ENCODE measurements at places on chromosomes 6 and 20.

- no peak for DNase-seq
These were observed 13.5 kb downstream of the ZSCAN23 start for GRCh38 chr6:28429781-28430180.

GRCh38 chr6:21594416-21595281 is 1.1 kb downstream of the SOX4 start:
- peak; percentile 8 for DNase-seq

- DNase-seq, result no peak
These were observed 53.7 kb downstream of the E2F3 start for GRCh38 chr6:20455251-20455940.

GRCh38 chr6:137155830-137156229 is 17.6 kb downstream of the IL22RA2 start:
- peak; percentile 56 for DNase-seq

- no peak for DNase-seq
These were observed 51.8 kb upstream of the FRMD1 start for GRCh38 chr6:168130697-168131371.

DNA sequence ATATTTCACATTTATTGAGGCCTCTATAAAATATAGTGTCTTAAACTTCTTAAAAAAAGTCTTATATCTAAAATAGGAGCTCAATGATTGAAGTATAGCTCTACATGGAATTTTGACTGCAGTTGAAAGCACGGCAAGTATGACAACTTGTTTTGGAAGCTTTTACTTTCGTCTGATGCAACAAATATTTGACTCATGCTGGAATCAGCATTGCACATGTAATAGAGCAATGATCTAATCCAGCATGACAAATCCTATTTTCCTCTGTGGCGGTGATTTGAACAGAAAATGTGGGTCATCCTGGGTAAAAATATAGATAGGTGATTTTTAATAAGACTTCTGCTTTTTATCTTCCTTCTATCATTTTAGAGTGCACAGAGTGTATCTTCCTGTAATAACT is 111.6 kb downstream of the TINAG start:
- no peak for DNase-seq

DNA sequence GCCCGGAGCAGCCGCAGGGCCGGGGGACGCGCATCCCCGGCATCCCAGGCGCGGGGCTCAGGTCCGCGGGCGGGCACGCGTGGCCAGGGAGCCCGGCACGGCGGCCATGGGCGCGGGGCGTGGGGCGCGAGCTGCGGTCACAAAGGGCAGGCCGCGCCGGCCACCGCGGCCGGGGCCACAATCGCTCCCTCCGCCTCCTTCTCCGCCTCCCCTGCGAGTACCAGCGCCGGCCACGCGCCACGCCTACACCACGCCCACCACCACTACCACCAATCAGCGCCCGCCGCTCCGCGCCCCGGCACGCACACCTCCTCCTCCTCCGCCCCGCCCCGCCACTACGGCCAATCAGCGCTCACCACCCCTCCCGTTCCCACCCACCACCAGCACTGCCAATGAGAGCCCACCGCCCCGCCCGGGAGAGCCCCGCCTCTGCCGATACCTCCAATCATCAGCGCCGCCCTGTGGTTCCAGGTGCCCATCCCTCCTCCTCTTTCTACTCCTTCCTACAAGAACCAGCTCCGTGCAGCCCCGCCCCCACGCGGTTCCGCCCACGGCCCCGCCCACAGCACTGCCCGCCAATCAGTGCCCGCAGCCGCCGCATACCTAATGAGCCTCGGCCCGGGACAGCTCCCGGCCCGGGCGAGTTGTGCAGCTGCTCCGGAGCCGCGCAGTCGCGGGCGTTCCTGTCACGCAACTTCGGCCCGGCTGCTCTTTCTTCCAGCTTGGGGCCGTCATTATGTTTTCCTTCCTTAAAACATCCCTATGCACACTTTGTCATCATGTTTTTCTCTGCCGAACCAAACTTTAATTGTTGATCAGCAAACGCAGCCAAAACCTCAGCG is at the start of gene RPS6KA2:
RPS6KA2 (minus strand) TSS at position 219 of the 842 bp plus-strand sequence. CDS start 232 bp downstream, outside the sequence.
- peak; percentile 100 for DNase-seq

- DNase-seq, result peak; percentile 27
These were observed 334.9 kb upstream of the JARID2 start for GRCh38 chr6:14910692-14911547.

GRCh38 chr6:41072836-41073202 is at the start of gene NFYA:
NFYA (plus strand) TSS chr6:41072974; CDS start chr6:41079090, 6,116 bp downstream.
- no peak for DNase-seq

DNA sequence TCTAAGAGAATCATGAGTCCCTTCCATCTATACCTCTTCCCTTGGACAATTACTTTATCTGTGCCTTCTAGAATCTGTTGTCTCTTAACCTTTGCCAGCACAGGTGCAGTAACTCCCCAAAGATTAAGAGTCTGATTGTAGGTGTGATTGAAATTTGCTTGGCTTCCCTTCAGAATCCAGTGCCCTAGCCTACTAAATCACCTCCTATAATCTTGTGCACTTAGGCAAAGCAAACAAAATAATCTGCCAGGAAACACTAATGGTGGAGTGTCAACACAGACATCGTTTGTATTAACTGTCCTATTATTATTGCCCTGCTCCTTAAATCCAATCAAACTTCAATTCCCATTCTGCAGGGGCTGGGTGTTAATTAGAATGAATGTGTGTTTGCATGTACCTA is 28.0 kb downstream of the ID4 start:
- DNase-seq, result no peak

- no peak for DNase-seq
These were observed 1.2 kb downstream of the SNTA1 start for GRCh38 chr20:33442136-33443005.

DNA sequence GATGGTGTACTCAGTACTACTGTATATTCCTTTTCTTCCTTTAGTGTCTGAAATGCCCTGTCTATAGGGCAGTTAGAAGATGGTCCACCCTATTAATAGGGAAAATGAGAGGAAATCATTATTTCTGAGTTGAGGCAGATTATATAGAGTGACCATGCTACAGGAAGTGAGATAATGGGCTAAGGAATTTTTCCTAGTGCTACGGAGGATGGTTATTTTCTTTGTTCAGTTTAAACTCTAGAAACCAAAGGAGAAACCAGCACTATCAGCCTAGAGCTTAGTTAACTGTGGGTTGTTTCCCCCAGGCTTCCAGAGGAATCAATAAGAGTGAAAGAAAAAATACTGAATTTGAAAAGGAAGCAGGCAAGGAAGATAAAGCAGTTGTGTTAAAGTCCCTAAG is 474 bp downstream of the TSBP1 start:
- no peak for DNase-seq

DNA sequence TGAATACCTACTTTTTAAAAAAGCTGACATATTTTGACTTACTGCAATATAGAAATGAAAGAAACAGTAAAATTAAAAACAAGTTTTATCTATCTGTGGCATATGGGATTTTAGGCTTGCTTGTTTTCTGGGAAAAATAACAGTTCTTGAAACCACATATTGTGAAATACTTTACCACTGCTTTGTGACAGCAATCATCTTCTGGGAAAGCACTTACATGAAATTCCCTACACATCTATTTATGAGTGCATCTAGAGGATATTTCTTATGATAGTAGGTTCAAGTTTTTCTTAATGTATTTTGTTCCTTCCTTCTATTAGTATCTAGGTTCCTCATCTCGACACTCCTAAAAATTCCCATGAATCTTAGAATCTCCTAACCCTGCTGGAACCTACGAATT is 75.2 kb downstream of the STXBP5 start:
- DNase-seq, result no peak

DNA sequence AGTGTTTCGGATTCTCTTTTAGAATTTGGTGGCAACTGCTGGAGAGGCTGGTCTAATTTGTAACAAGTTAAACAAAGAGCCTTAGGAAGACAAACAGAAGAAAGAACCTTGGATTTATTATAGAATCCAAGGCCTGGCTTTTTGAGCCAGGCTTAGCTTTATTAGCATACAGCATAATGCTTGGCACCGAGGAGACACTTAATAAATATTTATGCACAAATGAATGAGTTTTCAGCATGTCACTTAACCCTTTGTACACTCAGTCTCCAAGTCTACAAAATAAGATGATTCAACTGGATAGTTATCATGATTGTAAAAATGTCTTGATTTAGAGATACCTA is 38.2 kb upstream of the AFDN start:
- no peak for DNase-seq

DNA sequence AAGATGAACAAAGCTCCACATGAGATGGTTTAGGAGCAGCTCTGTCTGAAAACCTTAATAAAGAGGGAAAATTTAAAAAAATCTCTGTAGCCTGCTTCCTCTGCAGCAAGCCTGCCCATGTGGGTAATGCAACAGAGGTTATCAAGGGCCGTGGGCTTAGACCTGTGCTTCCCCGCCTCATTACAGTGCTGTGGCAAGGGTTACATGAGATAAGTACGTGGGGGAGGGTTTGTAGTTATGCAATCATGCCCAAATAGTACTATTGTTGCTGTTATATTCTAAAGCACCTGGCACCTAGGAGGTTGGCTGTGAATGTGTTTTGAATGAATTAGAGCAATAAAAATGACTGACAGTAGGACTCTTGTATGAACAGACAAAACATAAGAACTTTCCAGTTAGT is 68.3 kb downstream of the PKHD1 start:
- no peak for DNase-seq

DNA sequence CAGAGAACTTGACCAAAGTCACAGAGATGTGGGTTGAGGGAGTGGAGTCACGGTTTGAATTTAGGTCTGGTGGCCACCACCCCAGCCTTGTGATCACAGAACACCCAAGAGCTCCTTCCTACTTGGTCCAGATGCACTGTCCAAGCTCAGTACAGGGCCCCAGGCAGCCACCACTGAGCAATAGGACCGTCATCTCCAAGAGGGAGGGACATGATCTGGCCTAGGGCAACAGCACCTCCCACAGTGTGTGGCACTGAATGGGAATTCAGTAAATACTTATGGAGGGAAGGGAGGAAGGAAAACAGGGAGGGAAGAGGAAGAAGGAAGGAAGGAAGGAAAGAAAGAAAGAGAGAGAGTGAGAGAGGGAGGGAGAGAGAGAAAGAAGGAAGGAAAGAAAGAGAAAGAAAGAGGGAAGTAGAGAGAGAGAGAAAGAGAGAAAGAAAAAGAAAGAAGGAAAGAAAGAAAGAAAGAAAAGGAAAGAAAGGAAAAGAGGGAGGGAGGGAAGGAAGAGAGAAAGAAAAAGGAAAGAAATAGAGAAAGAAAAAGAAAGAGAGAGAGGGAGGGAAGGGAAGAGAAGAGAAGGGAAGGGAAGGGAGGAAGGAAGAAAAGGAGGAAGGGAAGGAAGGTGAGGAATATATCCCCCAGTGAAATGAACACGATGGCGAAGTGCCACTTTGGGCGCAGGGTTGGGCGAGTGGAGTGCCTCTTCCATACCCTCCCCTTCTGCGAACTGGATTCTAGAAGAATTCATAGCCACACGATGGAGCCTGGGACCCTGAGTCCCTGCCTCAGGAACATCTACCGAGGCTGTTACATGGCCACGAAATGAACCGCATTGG is 243.7 kb downstream of the TFAP2C start:
- no peak for DNase-seq

DNA sequence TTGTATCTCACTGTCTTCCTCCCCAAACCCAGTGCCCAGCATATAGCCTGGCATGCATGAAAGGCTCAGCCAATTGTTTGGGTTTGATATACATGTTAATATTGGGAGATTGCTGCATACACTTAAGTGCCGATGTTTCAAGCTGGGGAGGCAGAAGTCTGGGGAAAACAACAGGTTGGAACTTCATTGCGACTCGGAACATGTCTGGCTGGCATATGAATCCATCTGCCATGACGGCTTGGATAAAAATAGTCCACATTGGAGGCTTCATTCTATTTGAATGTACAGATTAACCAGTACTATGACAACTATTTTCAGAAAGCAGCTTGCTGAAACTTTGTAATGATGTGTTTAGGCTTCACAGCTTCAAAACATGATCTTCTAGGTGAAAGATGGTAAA is 261.0 kb downstream of the CDH26 start:
- DNase-seq, result no peak

DNA sequence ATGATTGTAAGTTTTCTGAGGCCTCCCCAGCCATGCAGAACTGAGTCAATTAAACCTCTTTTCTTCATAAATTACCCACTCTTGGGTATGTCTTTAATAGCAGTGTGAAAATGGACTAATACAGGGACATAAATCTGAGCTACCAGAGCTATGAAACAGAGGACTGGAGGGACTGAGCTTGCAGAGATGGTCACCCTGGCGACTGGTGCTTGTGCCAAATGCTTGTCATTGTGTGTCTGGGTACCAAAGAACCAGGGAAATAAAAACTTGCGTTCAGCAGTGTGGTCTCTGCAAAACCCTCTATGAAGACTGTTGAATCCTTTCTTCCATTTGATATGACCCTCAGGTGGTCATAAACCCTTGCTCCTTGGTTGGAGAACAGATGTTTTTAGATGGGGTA is 105.1 kb upstream of the PRL start:
- no peak for DNase-seq

DNA sequence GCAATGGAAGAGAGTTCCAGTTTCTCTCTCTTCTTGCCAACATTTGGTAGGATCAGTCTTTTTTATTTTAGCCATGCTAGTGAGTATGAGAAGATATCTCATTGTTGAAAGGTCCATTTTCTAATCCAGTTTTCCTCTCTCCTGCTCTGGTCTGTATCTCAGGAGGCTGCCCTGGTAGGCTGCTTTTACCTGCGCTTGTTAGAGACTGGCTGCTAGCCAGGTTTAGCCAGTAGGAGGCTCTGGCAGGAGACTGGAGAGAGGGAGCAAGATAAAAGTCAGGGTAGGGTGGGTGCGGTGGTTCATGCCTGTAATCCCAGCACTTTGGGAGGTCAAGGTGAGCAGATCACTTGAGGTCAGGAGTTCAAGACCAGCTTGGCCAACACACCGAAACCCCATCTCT is 68.6 kb upstream of the FOXP4 start:
- DNase-seq, result no peak

DNA sequence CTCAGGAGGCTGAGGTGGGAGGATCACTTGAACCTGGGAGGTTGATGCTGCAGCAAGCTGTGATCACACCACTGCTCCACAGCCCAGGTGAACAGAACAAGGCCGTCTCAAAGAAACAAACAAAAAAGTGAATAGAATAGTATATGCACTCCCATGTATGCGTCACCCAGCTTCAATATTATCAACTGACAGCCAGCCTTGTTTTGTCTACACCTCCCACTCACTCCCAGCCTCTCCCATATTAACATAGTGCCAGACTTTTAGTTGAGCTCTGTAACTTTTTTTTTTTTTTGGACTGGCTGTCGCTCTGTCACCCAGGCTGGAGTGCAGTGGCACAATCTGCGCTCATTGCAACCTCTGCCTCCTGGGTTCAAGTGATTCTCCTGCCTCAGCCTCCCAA is 18.1 kb upstream of the ILRUN start:
- DNase-seq, result no peak

DNA sequence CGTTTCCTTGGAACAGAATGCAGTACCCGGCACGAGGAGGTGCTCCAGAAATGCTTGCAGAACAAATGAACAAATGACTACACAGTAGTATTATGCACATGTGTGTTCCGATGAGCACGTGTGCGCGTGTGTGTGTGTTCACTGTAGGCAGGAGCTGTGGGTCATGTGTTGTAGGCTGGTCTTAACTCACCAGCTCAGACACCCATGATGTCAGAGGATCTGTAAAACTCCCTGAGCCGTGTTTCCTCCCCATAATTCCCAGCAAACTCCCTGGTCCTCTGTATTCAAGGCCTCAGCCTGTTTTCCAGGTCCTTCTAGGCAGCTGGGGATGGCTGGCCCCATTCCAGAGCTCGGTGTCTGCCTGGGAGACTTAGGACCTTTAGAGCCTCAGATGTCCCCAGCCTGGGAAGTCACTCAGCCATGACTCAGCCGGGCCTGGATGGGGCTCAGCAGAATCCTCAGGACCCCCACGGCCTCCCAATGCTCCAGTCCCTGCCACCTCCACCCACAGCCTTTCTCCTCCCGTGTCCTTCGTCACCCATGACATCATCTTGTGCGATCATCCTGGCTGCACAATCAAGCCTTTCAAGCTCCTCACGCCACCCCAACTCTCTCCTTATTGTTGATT is 475.0 kb upstream of the SULF2 start:
- no peak for DNase-seq

All from CD4-positive, alpha-beta T cell treated with Interleukin-1 beta for 1 hour (primary cell).